ENCODE measurements at places on chromosomes 3 and 15.
A peak's percentile ranks its signal among the peaks of the same experiment; 100 is the strongest.

DNA sequence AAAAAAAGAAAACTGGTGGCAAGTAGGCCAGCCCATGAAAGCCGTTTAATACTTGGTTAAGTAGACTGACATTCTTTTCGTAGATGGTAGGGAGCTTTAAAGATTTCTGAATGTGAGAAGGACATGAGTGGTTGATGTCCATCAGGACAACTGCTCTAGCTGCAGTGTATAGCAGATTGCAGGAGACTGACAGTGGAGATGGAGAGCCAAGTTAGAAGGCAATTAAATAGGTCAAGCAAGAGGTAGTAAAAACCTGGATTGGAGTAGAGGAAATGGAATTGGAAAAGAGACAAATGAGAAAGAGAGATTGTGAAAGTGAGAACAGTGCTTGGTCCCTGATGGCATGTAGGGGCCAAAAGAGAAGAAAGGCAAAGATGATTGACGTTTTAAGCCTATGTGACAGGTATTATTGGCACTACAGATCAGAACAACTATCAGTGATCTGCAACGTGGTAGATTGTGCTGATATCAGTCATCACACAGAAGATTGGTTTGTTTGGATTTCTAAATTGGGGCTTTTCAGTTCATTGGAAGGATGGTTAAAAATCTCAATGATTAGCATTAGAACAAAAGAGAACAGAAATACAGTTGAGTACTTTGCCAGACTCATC lies 74.0 kb downstream of the CNTN4 start:
- DNase-seq = no peak

- no peak for DNase-seq
Measured at GRCh38 chr3:170350515-170351413, 6.8 kb upstream of the SKIL start.

GRCh38 chr3:33105341-33105948 lies 8.4 kb upstream of the CRTAP start:
- no peak for DNase-seq

GRCh38 chr15:68561171-68561900 lies 17.5 kb upstream of the CORO2B start:
- DNase-seq = no peak

DNA sequence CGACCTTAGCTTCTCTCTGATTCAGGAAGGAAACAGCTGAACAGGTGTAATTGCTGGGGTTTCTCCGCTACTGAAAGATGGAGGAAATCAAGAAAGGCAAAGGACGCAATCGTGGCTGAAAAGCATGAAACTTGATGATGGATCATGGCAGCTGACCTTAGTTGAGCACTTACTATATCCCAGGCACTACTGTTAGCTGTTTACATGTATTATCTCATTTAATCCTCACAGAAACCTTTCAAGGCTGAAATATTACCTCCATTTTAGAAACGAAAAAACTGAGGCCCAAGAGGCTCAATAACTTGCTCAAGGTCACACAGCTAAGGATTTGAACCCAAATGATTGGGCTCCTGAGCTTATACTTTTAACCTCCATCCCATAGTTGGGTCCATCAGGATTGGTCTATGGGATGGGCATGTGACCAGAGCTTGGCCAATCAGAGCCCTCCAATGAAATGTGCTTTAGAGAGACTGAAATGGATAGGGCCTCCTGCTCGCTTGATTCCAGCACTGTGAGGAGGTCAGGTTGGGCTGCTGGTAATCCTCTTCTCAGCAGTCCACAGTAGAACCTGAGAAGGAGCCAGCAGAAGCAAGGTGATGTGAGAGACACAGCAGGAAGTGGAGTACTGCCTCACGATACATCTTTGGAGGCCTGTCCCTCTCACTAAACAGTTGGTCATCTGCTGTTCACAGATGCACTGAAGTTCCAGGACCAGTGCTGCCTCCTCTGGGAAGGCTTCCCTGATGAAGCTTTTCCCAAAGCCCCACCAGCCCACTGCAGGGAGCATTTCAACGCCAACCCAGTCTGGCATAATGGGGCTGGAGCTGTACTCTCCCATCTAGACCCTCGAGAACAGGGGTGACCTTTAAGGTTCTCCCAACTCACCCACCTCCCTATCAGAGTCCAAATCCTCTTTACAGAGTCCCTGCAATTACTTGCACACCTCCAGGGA lies 10.4 kb downstream of the CLN6 start:
- no peak for DNase-seq

DNA sequence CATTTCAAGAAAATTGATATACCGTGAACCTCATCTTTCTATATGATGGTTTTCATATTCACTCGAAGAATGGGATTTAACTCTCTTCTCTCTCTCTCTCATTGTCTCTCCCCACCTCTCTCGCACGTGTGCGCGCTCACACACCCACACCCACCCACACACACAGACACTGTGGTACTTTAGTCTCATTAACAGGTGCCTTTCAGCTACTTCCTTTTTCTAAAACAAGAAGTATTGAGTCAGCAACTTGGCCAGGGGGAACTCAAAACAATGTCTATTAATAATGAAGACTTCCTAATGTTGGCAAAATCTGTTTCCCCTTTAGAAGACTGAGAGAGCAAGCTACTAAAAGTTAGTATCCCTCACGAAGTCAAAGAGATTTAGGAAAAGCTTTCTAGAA lies 150.7 kb downstream of the TMCO5A start:
- DNase-seq = no peak

GRCh38 chr3:185717121-185717520 lies 107.7 kb downstream of the IGF2BP2 start:
- peak; percentile 92 for DNase-seq

DNA sequence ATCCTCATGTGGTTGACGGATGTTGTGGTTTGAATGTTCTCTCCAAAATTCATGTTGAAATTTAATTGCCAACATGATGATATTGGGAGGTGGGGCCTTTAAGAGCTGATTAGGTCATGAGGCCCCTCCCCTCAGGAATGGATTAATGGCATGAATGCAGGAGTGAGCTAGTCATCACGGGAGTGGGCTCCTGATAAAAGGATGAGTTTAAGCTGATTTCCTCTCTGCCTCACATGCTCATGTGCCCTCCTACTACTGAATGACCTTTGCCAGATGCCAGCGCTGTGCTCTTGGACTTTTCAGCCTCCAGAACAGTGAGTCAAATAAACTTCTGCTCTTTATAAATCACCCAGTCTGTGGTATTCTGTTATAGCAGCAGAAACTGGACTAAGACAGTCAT lies 111.2 kb downstream of the MYO5A start:
- no peak for DNase-seq

GRCh38 chr3:149466192-149466591 lies 8.3 kb upstream of the TM4SF4 start:
- peak; percentile 79 for DNase-seq

DNA sequence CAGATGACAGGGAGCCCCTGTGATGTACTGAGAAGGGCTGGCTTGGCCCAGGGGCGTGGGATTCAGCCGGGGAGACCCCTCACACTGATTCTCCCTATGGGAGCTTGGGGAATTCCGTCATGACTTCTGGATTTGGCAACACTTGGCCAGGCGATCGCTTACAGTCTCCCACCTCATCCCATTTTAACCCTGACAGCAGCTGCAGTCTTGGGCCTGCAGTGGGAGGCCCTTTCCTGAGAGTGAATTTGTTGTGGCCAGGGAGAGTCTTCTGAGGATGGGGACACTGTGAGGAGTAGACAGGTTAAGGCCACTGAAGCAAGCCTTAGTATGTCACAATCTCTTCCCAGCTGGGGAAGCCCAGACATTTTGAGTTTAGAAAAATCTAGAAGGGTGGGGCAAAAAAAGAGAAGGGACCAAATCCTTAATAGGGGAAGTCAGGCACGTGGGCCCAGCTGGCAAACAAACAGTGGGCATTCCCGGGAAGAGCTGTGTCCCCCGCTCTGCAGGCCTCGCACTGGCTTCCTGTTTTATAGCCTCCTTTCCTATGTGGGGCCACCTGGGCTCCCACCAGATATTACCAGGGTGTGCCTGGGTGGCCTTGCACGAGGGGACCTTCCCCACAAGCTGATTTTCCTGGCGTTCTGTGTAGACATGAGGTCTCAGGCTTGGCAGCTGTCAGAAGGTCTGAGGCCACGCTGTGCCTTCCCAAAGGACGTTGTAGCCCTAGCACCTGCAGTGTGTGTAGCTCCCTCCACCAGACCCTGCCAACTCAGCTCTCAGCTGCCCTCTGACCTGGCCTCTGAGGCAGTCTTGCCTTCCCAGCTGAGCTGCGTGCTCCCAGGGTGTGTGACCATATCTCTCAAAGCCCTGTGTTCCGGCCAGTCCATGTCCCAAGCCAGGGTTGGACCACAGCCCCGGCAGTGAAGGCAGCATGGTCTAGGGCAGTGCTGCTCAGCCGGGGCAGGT lies 64.5 kb downstream of the FEM1B start:
- DNase-seq = peak; percentile 66

- no peak for DNase-seq
Measured at GRCh38 chr3:143991713-143992112, 20.1 kb downstream of the DIPK2A start.

DNA sequence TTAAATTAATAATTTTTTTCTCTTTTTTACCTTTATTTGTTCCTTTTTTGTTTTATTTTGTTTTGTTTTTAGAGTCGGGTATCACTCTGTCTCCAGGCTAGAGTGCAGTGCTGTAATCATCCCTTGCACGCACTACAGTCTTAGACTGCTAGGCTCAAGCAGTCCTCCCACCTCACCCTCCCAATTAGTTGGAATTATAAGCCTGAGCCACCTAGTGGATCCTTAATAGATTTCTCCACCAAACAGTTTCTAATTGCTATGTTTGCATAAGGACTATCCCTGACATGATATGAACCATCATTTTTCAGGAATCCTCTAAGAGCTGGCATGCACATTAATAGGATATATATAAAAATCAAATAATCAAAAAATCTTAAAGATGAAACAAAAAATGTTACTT lies 993.2 kb downstream of the OTOL1 start:
- no peak for DNase-seq

DNA sequence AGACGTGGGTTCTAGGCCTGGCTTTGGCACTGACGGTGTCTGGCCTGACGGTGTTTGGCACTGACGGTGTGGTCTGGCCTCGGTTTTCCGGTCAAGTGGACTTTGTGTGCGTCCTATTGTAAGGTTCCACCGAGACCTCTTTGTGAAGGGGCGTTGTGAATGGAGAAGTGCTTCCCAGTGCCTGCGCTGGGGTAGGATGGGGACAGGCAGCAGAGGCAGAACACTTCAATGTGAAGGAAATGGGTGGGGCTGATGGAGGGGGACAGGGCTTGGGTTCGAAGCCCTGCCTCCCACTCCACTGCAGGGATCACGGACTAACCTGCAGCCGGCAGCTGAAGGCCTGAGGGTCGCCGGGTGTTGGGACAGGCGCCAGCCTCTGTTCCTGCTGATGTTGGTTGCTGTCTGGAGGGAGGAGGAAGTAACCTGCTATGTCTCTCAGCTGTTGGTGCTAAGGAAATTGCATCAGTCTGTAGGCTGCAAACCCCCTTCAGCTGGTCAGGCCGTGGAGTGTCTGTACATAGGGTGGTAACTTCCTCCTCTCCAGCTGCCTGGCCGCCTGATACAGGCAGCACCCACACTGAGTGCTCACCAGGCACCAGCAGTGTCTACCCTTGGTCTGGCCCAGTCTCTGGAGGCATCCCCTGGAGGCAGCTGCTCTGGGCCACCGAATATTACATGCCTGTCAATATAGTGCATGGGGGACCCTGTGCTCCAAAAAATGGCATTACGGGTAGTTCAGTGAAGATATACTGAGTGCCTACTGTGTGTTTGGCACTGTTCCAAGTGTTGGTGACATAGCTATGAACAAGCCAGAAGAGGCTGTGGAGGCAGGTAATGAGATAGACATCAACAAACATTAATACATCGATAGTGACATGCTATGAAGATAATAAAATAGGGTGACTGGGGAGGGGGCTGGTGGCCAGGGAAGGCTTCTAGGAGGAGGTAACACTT lies 1.1 kb downstream of the TM6SF1 start:
- peak; percentile 90 for DNase-seq

GRCh38 chr15:48298914-48299313 lies 32.3 kb upstream of the DUT start:
- no peak for DNase-seq

DNA sequence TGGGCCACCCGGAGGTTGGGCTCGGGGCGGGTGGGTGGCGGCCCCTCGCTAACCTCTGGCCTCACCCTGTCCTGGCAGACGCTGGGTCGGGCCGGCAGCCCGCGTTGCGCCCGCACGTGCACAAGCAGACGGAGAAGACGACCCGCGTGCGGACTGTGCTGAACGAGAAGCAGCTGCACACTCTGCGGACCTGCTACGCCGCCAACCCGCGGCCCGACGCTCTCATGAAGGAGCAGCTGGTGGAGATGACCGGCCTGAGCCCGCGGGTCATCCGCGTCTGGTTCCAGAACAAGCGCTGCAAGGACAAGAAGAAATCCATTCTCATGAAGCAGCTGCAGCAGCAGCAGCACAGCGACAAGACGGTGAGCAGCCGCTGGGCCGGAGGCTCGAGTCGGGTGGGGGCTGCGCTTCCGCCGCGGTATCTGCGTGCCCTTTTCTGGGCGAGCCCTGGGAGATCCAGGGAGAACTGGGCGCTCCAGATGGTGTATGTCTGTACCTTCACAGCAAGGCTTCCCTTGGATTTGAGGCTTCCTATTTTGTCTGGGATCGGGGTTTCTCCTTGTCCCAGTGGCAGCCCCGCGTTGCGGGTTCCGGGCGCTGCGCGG lies 3.7 kb downstream of the ISL2 start:
- no peak for DNase-seq

- DNase-seq = no peak
Measured at GRCh38 chr3:144499001-144499930, 527.6 kb downstream of the DIPK2A start.

DNA sequence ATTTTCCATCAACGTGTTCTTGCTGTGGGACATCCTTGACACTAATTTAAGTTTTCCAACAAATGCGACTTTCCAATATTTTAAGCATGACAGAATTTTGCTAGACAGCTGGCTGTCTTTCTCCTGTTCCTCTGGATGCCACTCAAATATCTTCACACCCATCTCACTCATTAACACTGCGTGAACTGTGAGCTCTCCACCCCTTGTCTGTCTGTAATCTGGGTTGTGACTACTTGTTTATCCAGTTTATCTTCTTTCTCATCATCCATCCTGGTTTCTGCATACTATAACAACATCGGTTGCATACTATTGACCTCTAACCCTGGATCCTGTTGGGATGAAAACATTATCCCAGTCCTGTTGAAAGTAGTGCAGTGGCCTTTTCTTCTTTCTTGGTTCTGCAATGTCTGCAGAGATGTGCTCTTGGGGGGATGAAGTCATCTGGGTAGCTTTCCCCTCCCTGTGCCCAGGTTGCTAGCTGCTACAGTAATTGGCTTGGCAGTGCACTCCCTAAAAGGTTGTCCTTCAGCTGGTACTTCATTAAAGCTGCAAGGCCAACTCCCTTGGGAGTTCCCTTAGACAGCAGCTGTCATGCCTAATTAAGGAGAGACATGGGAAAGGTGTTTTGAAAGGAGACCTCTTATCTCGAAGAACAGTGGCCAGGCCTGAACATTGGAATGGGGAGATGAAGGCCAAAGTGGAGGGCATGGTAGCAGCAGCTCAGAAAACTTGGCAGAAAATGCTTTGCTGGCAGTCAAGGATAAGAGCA lies 24.7 kb downstream of the KAT2B start:
- DNase-seq = no peak

GRCh38 chr3:184608209-184608608 lies 46.6 kb downstream of the EPHB3 start:
- DNase-seq = no peak

- DNase-seq = no peak
Measured at GRCh38 chr3:70245746-70246525, 66.5 kb downstream of the MDFIC2 start.
